Activated CD4-positive, alpha-beta memory T cell treated with anti-CD3 and anti-CD28 coated beads for 36 hours (primary cell): ENCODE measurements at places on chromosomes 2 and 18. TPM values are rescaled to one million over a fixed set of nuclear protein-coding genes. Genes with fewer than 3 reads are reported as not detected.
A peak's percentile ranks its signal among the peaks of the same experiment; 100 is the strongest.

- no peak for DNase-seq
Measured at GRCh38 chr2:129909651-129910418, 69.6 kb upstream of the RAB6C start.

DNA sequence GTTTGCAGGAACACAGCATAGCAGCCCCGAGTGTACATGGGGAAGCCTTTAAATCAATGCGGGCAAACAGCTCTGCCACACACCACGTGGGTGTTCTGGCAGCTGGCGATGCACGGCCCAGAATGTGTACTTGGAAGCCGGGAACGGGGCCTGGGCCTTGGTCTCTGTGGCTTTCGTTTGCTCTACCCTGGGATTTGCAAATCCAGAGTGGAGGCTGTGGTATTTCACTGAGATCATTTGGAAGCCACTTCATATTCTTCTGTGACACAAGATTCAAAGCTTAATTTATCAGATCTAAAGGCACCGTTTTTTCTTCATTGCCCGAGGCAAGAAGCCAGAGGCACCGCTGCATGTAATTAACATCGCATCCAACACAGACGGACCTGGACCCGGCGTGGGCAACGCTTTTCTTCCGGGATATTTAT is 246.3 kb upstream of the MYT1L start:
- no peak for DNase-seq

DNA sequence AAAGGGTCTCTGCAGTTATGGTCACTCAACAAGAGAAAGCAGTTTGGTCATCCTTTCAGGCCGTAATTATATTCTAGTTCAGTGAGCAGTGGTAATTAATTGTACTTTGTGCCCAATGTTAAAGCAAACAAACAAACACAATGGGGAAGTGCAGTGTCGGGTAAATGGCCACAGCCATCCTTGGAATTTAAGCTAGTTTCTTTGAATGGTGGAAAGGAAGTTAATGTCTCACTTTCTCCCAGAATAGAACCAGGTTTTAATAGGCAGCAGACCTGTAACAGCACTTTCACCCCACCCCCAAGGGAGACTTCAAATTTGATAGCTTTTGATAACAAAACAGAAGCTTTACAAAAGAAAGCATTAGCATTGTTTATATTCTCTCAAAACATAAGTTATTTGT is 20.0 kb upstream of the ITGAV start:
- DNase-seq: no peak

DNA sequence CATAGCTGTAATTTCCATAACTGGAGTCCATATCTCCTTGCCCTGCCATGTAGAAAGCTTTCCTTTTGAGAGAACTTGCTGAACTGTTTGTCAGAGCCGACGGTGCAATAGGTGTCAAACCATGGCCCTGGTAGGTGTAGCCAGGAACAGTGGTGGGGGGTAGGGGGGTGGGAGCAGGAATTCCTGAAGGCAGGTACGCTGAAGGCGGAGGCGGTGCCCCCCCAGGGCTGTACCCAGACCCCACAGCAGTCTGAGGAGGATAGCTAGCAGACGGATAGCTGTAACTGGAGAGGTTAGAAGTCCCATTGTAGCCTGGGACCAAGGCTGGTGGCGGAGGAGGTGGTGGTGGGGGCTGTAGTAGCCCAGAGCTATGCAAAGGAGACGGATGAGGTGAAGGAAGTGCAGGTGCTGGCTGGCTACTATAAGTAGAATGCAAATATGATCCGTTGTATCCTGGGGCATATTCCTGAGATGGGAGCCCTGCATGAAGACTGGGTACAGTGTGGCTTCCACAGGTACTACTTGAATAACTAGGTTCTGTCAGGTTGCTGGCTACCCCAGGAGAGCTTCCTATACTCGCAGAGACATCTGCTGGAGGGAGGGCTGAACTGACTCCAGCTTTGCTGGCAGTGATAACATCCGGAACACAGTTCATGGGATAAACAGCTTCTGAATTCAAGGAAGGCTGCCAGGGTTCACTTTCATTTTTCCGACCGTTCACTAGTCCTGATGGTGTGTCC is 124.8 kb downstream of the FIGN start:
- no peak for DNase-seq

DNA sequence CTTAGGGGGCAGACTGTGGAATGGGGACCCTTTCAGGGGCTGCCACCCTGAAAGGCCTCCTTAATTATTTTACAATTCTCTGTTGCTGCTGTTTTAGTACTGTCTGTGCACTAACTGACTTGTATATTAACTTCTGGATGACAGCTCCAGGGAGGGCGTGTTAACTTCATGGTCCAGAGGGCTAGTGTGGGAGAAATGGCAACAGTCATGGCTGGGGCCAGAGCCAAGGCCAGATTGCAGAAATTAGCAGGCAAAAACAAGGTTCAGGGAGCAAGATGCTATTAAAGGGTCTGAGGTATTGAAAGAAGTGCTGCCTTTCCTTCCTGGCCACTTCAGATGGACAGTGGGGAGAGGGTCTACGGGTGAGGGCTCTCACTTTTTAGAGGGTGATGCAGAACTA is 9.1 kb downstream of the WIPF1 start:
- no peak for DNase-seq

- DNase-seq: no peak
Measured at GRCh38 chr2:152335726-152336118, 748 bp downstream of the FMNL2 start.

DNA sequence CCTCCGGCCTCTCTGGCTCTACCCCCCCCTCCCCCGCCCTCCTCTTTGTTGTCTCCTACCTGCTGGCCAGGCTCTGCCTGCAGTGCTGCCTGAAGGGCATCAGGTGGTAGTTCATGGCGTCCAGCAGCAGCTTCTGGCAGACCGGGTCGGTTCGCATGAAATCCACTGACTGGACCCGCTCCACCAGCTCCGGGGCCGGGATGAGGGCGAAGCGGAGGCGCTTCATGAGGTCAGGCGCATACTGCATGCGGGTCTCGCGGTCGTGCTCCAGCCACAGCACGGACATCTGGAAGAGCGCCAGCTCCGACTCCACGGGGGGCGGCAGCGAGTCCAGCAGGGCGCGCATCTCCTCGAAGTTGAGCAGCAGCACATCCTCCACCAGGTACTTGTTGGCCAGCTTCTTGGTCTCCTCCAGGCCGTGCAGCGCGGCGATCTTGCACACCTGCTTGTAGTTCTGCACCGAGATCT is 3.2 kb downstream of the KLHL14 start:
- DNase-seq: no peak

- no peak for DNase-seq
Measured at GRCh38 chr2:100041946-100042345, 100.4 kb downstream of the AFF3 start.

DNA sequence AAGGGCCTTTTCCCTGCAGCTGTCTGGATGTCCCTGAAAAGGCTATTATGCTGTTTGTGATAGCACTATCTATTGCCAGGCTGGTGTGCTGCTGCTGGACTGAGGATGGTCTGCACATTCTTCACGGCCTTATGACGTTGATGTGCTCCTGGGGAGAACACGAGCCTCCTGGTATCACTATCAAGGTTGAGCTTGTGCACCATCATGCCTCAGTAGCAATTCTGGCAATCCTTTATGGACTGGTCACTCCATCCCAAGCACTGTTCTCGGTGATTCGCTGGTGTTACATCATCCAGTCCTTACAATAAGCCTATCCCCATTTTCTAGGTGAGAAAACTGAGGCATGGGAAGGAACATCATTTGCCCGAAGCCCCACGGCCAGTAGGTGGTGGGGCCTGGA is 18.2 kb upstream of the CCBE1 start:
- no peak for DNase-seq

The SOCS6 gene
- total RNA-seq: 1.3 TPM

- DNase-seq: peak; percentile 38
Measured at GRCh38 chr2:73112026-73112912, 479 bp downstream of the RAB11FIP5 start.

The CCDC141 gene
- 0.93 TPM for total RNA-seq

The LYG2 gene
- not detected for total RNA-seq

The TMEM17 gene
- total RNA-seq: 0.24 TPM

DNA sequence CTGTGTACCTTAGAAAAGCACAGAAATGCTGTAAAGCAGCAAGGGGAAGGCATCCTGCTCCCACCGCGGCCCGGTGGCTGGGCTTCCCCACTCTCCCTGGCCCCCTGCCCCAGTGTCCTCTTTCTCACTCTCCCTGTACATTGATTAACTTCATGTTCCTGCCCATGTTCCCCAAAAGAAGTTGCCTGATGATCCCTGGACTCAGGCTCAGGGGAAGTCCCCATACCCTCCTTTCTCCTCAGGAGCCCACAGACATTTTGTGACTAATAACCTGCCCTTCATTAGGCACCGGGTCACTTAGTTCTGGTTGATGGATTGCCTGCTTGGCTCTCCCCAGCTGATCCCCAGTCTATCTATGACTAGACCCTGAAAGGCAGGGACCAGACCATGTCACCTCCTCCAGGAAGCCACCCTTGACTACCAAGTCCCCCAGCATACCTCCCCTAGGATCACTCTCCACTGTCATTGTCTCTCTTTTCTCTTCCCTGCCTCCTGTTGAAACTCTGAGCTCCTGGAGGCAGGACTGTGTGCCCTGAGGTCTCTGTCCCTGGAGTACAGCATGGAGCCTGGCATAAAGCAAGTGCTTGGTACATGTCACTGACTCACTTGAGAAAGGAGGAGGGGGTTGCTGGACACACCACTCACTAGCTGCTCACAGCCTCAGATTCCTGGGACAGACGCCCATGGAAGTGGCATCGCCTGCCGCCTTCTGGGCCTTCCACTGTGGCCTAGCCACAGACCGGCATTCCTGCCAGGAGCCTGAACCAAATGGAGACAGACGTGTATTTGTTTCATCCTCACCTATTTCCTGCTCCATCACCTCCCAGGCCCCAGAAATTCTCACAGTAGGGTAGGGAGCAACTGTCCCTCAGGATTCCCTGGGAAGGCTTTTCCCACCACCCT is 13.5 kb downstream of the MALL start:
- DNase-seq: no peak

The HOXD10 gene
- total RNA-seq: not detected

The ERBB4 gene
- not detected for total RNA-seq

The VWC2L gene
- total RNA-seq: not detected

GRCh38 chr2:219198974-219199373 is 7.6 kb upstream of the ZFAND2B start:
- no peak for DNase-seq

DNA sequence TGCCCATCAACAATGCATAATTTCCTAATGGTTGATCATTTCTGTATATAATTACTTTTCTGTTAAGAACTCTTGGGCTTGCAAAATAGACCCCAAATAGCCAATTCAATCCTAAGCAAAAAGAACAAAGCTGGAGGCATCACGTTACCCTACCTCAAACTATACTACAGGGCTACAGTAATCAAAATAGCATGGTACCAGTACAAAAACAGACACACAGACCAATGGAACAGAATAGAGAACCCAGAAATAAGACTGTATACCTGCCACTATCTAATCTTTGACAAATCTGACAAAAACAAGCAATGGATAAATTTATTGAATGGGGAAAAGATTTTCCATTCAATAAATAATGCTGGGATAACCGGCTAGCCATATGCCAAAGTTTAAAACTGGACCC is 78.8 kb downstream of the NR4A2 start:
- no peak for DNase-seq

DNA sequence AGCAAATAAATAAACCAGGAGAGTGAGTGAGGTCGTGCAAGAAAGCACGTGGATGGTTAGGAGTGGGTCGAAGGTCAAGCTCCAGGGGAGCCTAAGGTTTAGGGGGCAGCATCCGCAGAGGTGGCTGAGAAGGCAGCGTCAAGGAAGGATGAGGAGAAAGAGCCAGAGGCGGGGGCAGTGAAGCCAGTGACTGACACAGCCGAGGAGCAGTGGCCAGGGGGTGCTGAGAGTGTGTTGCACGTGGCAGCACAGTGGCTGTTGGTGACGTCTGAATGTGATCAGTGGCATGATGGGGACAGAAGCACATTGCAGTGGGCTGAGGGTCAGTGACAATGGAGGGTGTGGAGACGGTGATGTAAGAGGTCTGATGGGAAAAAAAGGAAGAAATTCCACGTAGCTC is 13.7 kb upstream of the FHL2 start:
- no peak for DNase-seq

GRCh38 chr2:203440671-203441070 is 94.4 kb downstream of the RAPH1 start:
- DNase-seq: no peak

GRCh38 chr2:159126432-159127022 is 158.1 kb downstream of the TANC1 start:
- no peak for DNase-seq

The NOSTRIN gene
- not detected for total RNA-seq

The ITPRIPL1 gene
- 30.2 TPM for total RNA-seq

DNA sequence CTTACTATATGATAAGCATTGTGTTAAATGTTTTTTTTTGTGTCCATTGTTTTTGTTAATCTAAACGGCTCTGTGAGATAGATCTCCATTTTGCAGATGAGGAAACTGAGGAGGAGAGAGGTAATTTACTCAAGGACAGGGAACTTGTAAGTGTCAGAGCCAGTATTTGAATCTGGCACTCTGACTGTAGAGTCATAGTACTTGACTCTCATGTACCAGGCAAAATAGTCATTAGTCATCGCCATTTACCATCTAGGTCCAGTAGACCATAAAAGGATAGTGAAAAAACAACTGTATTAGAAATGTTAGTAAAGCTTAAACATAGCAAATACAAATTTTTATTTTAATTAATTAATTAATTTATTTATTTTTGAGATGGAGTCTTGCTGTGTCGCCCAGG is 4.8 kb downstream of the PSMD14 start:
- DNase-seq: no peak

The THSD7B gene
- total RNA-seq: not detected

GRCh38 chr18:12628706-12629702 is 28.9 kb downstream of the SPIRE1 start:
- no peak for DNase-seq

DNA sequence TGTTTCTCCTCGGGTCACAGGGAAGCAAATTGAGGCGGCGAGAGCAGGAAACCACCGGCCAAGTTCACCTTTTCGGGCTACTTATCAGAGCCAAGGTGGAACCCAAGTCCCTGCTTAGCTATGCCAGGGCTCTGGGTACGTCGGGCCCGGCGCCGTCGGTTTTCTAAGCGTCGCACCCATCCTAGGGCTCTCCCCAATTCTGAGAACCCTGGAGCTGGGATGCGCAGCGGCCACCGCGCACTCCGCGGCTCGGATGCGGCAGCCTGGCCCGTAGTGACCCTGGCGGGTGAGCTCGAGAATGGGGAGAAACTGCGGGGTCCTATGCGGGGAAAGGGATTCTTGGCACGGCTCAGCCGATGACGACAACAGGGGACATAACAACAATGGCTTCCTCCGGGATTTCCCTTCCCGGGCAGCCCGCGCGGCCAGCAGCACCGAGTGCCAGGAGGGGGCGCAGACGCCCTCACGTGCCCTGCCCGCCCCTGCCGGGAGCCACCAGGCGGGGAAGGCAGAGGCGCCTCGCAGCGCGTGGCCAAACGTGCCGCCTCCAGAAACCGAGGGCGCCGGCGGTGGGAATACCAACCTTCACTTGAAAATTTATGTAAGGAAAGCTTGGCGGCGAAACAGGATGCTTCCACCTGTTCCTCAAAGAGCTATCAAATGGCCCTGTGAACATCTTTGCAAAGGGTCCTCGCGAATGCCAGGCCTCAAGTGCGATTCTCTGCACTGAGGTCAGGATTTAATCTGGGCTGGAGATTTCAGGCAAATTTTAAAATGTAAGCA is 2.1 kb upstream of the SLC30A3 start:
- peak; percentile 82 for DNase-seq

- DNase-seq: no peak
Measured at GRCh38 chr18:58549814-58550339, 79.0 kb downstream of the ALPK2 start.

- DNase-seq: no peak
Measured at GRCh38 chr2:20224164-20224715, 690 bp downstream of the SDC1 start.

GRCh38 chr2:20150806-20151571 is 73.9 kb downstream of the SDC1 start:
- DNase-seq: no peak

- no peak for DNase-seq
Measured at GRCh38 chr18:3397786-3398185, 52.2 kb upstream of the TGIF1 start.

The NAT8 gene
- not detected for total RNA-seq

The CCBE1 gene
- total RNA-seq: not detected
